Esophagus muscularis mucosa (tissue), 4 donors: ENCODE measurements at places on chromosomes 12 and 14.

- no peak for DNase-seq
- no peaks in the 10 kb centered on the region for H3K36me3 ChIP-seq
- H3K4me3 ChIP-seq = no peak overlapping the region
Measured at GRCh38 chr14:35261774-35262173, 30.4 kb upstream of the PSMA6 start.

- no peak overlapping the region for H3K4me3 ChIP-seq
- no peak overlapping the region for H3K27ac ChIP-seq
- H3K27me3 ChIP-seq = no peaks in the 10 kb centered on the region
- H3K36me3 ChIP-seq = no peaks in the 10 kb centered on the region
- H3K4me1 ChIP-seq = peaks cover 8% of the 10 kb centered on the region
Measured at GRCh38 chr14:26209699-26210098, 388.1 kb downstream of the NOVA1 start.

DNA sequence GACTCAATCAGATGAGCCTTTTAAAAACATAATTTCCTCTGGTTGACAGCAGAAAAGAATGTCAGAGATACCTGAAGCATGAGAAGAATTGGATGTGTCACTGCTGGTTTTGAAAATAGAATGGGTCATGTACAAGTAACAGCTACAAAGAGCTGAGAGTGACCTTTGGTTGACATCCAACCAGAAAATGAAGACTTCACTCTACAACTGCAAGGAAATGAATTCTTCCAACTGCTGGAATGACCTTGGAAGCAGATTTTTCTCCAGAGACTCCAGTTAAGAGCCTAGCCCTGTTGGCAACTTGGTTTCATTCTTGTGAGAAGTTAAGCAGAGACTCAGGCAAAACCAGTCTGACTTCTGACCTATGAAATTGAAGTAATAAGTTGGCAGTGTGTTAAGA, 505.9 kb downstream of the SLC16A7 start:
- no peak for DNase-seq
- no peaks in the 10 kb centered on the region for H3K36me3 ChIP-seq
- H3K27ac ChIP-seq = no peak overlapping the region
- no peaks in the 10 kb centered on the region for H3K4me1 ChIP-seq
- H3K4me3 ChIP-seq = no peak overlapping the region
- no peaks in the 10 kb centered on the region for H3K27me3 ChIP-seq

GRCh38 chr14:24377126-24377525, 9.1 kb downstream of the NFATC4 start:
- peaks cover 7% of the 10 kb centered on the region for H3K36me3 ChIP-seq
- H3K27me3 ChIP-seq = no peaks in the 10 kb centered on the region
- no peak for DNase-seq

DNA sequence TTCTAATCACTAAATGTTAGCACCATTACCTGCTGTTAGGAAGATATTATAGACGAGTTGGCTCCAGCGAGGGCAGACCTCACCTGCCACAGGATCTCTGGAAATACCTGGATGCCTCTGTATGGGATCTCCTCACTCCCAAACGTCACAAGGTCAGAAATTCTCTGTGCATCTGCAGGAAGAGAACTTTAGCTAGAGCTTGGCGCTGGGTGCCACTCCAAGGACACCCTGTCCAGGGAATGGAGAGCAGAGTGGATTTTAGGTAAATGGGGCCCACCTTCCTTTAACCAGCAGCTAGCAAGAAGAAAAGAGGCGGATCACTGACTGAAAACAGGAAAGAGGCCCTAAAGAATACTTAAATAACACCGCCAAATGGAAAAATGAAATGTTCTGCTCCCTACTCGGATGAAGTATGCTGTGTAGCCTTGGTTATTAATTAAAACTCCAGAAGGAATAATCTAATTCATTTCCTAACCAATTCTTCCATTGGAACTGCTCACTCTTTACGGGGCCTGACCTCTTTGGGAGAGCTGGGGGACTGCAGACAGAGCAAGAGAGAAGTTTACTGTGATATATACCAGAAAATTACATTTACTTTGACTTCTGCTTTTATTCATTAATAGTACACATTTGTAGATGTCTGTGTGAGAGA, 4.2 kb upstream of the FOXG1 start:
- H3K4me3 ChIP-seq = no peak overlapping the region
- H3K27ac ChIP-seq = no peak overlapping the region
- peaks cover 34% of the 10 kb centered on the region for H3K27me3 ChIP-seq
- no peak for DNase-seq
- peaks cover 28% of the 10 kb centered on the region for H3K4me1 ChIP-seq

GRCh38 chr14:53004976-53005375, 54.1 kb upstream of the FERMT2 start:
- H3K4me1 ChIP-seq = peaks cover 18% of the 10 kb centered on the region
- no peaks in the 10 kb centered on the region for H3K36me3 ChIP-seq
- H3K4me3 ChIP-seq = no peak overlapping the region
- no peaks in the 10 kb centered on the region for H3K27me3 ChIP-seq

GRCh38 chr12:55983232-55983842, 9.5 kb downstream of the RAB5B start:
- H3K27ac ChIP-seq = no peak overlapping the region
- H3K4me1 ChIP-seq = no peaks in the 10 kb centered on the region
- peaks cover 65% of the 10 kb centered on the region for H3K36me3 ChIP-seq
- H3K4me3 ChIP-seq = no peak overlapping the region
- H3K27me3 ChIP-seq = no peaks in the 10 kb centered on the region
- no peak for DNase-seq

DNA sequence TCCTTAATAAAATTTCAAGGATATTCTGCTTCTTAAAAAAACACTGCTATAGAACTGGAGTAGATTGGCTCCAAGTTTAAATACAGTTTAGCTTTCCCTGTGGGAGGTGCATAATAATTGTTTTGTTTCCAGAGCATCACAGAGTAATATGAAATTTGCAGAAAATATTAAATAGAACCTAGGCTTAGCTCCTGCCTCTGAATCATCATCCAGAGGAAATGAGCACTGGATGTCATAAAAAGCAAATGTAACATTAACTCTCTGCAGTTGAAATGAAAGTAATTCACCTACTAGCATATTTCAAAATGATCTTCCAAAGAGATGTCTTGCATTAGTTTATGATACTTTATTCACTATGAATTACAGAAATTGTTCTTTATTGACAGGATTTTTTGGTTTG, 769.8 kb downstream of the C12orf50 start:
- no peaks in the 10 kb centered on the region for H3K4me1 ChIP-seq
- H3K4me3 ChIP-seq = no peak overlapping the region
- no peak for DNase-seq
- H3K36me3 ChIP-seq = no peaks in the 10 kb centered on the region
- H3K27me3 ChIP-seq = no peaks in the 10 kb centered on the region

DNA sequence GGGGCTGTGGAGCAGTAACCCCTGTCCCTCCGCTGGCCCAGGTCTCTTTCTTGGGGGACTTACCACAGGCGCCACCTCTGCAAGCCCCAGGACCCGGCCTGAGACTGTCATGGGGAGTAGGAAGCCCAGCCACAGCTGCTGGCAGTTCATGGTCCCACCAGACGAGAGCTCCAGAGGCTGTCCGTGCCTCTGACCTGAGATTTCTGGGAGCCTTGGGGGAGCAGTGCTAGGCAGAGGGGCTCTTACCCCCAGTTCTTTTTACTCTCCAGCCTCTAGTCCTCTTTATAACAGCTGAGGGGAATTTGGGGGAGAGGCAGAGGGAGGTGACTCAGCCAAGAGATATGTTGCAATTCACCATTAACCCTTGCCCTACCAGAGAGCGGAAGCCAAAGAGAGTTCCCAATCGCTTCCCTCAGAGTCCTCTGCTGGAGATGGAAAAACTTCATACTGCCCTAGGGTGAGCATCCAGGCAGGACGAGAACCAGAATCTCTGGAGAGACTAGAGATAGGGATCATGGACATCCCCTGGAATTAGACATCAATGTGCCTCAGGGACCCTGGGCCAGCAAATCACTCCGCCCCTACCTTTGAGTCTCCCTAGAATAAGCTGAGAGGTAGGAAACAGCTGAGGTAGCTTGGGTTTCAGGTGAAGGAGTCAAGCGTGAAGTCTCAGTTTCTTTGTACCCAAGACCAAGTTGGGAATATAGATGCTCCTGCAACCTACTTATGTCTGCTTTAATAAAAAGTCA, at the start of gene MMP19:
Gene MMP19, minus strand, starts transcription at position 256 of the 749 bp plus-strand sequence. Its CDS starts 106 bp downstream, at position 150.
- no peaks in the 10 kb centered on the region for H3K36me3 ChIP-seq
- peak within 1 kb of the TSS; percentile 48 for H3K4me3 ChIP-seq
- no peaks in the 10 kb centered on the region for H3K27me3 ChIP-seq
- H3K4me1 ChIP-seq = peaks cover 27% of the 10 kb centered on the region

GRCh38 chr14:49418789-49419188, 167.4 kb downstream of the RPS29 start:
- H3K27ac ChIP-seq = no peak overlapping the region
- no peaks in the 10 kb centered on the region for H3K27me3 ChIP-seq
- no peak overlapping the region for H3K4me3 ChIP-seq
- DNase-seq = no peak
- H3K4me1 ChIP-seq = no peaks in the 10 kb centered on the region

- H3K4me1 ChIP-seq = no peaks in the 10 kb centered on the region
- H3K4me3 ChIP-seq = no peak overlapping the region
- no peaks in the 10 kb centered on the region for H3K36me3 ChIP-seq
- H3K27ac ChIP-seq = no peak overlapping the region
- DNase-seq = no peak
- H3K27me3 ChIP-seq = no peaks in the 10 kb centered on the region
Measured at GRCh38 chr12:80156306-80156705, 57.0 kb downstream of the OTOGL start.

DNA sequence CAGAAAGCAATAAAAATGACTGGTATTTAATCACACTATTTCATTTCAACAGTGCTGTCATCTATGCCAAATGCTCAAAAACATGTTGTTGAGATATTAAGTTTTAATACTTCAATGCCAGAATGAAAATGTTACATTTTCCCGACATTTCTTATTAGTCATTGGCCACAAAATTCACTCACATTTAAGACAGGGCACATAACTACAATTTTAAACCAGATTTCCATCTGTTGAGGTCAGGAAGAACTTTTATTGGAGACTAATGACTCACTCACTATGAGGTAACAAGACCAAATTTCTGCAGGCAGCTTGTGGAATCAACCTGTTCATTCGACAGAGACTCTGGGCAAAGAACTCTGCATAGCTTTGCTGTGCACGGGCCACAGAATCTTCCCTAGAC, 36.8 kb downstream of the PPTC7 start:
- DNase-seq = no peak
- H3K27ac ChIP-seq = peak overlapping the region; percentile 91
- no peaks in the 10 kb centered on the region for H3K27me3 ChIP-seq
- H3K36me3 ChIP-seq = peaks cover 18% of the 10 kb centered on the region

GRCh38 chr12:20212658-20213555, 155.4 kb upstream of the PDE3A start:
- peaks cover 32% of the 10 kb centered on the region for H3K4me1 ChIP-seq
- H3K27ac ChIP-seq = peak overlapping the region; percentile 84
- no peak for DNase-seq
- no peaks in the 10 kb centered on the region for H3K27me3 ChIP-seq
- H3K4me3 ChIP-seq = peak overlapping the region; percentile 31

- H3K27ac ChIP-seq = no peak overlapping the region
- no peaks in the 10 kb centered on the region for H3K36me3 ChIP-seq
- no peaks in the 10 kb centered on the region for H3K4me1 ChIP-seq
- H3K27me3 ChIP-seq = no peaks in the 10 kb centered on the region
- DNase-seq = no peak
Measured at GRCh38 chr14:52987514-52987913, 36.7 kb upstream of the FERMT2 start.

DNA sequence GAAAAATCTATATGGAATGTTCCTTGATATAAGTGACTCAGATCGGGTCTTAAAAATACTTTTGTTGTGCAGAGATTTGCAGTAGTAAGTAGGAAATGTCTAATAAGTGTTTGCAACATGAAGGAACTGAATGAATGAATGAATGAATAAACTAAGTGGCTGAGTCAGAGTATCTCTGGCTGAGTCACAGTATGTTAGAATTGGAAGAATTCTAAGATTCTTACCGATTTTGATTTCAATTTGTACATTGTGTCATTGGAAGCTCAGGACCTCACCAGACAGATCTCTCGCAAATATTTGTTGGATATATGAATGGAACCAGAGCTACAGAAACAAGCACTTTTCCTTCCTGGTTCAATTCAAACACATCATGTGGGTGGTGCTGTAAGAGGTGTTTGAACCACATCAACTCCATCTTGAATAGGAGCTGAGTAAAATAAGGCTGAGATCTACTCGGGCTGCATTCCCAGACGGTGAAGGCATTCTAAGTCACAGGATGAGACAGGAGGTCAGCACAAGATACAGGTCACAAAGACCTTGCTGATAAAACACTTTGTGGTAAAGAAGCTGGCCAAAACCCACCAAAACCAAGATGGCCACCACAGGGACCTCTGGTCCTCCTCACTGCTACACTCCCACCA, 123.9 kb upstream of the FOXN3 start:
- peak; percentile 39 for DNase-seq
- no peak overlapping the region for H3K4me3 ChIP-seq
- H3K27me3 ChIP-seq = no peaks in the 10 kb centered on the region
- no peaks in the 10 kb centered on the region for H3K36me3 ChIP-seq

GRCh38 chr14:29264865-29265264, 498.3 kb downstream of the FOXG1 start:
- no peaks in the 10 kb centered on the region for H3K27me3 ChIP-seq
- H3K36me3 ChIP-seq = no peaks in the 10 kb centered on the region
- H3K4me3 ChIP-seq = no peak overlapping the region
- no peak overlapping the region for H3K27ac ChIP-seq
- no peaks in the 10 kb centered on the region for H3K4me1 ChIP-seq

DNA sequence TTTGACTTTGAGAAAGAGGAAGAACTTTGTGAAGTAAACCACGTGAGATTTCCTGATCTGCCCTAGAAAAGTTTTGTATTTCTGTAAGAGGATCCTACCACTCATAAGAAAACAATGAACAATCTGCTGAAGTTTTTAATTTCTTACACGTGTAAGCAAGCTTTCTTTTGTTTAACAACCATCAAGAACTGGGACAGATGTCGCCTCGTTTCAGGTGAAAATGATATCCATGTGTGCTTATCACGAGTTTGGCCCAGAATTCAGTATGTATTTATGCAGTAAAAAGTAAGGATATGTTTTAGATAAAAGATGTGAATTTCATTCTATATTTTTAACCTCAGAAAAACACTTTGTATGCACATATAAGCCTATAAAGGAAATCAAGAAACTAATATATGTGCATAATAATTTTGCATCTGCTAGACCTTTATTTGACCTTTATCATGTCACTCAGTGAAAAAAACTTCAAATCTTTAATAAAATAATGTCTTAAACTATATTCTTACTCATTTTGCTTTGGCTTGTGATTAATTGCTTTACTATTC, 56.9 kb upstream of the DHRS4 start:
- H3K4me3 ChIP-seq = no peak overlapping the region
- no peak overlapping the region for H3K27ac ChIP-seq
- H3K4me1 ChIP-seq = no peaks in the 10 kb centered on the region
- no peaks in the 10 kb centered on the region for H3K27me3 ChIP-seq
- no peaks in the 10 kb centered on the region for H3K36me3 ChIP-seq

DNA sequence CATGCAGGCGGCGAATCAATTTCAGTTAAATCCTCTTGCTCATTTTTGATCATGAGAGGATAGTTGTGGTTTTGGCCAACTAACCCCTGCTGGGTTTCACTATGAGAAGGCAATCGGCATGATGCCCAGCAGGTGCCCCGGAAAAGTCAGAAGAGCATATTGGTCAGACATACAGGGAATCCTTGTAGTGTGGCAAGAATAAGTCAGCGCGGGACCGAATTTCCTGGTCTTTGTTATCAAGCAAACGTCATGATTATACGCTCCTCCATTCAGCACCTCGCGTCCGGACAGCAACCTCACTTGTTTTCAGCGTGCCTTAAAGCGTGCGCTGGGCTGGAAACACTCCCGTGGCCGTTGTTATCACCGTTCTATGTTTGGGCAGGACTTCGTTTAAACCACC, 1.8 kb downstream of the TBC1D30 start:
- peaks cover 33% of the 10 kb centered on the region for H3K27me3 ChIP-seq
- no peak overlapping the region for H3K4me3 ChIP-seq
- H3K4me1 ChIP-seq = peaks cover 20% of the 10 kb centered on the region
- H3K27ac ChIP-seq = no peak overlapping the region
- peak; percentile 90 for DNase-seq
- no peaks in the 10 kb centered on the region for H3K36me3 ChIP-seq
